Skeletal muscle cell (primary cell): ENCODE measurements at places on chromosomes 6 and 20.

DNA sequence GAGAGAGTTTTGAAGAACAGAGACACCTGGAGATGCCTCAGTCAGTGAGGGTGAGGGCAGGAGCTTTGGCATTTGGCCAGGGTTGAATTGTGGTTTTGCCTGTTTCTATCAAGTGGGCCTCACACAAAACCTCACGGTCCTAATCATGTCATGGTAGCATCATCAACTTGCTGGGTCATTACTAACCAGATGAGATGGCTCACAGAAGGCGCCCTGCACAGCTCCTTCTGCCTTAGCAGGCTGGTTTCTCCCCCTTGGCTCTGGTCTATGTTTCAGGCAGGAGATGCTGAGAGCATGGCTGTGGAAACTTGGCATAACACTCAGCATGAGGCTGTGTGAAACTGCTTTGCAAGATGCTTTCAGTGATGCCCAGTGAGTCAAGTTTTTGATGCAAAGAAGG is 99.3 kb downstream of the LRRC1 start:
- DNase-seq: no peak

DNA sequence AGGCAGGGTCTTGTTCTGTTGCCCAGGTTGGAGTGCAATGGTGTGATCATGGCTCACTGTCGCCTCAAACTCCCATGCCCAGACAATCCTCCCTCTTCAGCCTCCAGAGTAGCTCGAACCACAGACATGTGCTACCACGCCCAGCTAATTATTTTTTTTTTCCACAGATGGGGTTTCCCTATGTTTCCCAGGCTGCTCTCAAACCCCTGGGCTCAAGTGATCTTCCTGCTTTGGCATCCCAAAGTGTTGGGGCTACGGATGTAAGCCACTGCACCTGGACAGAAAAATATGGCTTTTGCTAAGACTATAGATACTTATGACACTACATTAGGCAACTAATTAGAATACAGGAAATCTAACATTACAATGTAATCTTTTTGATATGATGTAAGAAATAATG is 17.9 kb downstream of the RNF24 start:
- no peak for DNase-seq

GRCh38 chr20:56631990-56632327 is 2.9 kb downstream of the TFAP2C start:
- no peak for DNase-seq

DNA sequence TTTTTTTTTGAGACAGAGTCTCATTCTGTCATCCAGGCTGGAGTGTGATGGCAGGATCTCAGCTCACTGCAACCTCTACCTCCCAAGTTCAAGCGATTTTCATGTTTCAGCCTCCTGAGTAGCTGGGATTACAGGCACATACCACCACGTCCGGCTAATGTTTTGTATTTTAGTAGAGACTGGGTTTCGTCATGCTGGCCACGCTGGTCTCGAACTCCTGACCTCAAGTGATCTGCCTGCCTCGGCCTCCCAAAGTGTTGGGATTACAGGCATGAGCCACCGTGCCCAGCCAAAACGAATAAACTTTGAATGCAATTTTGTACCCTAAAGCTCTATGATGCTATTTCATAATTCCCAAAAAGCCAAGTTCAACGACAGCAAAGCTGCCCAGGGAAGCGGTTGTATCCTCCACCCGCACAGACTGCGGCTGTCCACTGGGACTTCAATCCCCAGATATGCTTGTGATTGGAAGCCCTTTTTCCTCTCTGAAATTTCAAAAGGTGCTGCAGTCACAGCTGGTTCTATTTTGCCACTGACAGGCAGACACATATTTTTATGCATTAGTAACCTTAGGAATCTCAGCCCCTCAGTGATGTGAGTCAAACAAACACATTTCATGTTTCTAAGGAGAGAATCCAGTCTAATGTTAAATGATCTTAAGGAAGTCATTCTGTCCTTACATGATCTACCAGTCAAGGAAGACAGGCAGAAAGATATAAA is 8.7 kb upstream of the RAMACL start:
- DNase-seq: peak; percentile 73

DNA sequence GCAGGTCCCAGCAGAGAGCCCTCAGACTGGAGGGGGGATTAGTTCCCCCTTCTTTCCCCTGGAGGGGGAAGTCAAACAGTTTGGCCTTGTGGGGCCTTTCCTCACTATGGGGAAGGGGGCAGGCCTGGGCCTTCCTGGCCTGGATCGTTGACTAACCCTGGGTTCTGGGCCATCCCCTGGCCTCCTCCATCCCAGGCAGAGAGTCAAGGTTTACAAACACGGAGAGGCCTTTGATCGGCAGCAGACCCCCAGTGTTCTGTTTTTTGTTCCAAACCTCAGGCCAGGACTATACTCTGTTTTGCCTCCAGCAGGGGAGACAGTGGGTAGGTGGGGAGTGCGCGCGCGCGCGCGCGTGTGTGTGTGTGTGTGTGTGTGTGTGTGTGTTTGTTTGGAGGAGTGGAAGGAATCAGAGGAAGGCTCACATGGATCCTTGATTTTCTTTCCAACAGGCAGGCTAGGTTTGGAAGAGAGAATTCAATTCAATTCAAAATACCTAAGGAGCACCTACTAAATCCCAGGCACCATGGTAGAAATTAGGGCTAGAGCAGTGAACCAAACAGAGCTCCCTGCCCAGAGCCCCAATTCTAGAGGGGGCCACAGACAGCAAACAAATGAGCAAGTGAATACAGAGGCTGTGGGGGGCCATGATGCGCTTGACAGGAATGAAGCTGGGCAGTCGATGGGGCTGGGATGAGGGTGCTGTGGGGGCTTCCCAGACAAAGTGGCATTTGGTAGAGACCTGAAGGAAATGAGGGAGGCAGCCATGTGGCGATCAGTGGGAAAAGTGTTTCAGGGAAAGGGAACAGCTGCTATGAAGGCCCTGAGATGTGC is 14.8 kb downstream of the TP53RK start:
- no peak for DNase-seq

DNA sequence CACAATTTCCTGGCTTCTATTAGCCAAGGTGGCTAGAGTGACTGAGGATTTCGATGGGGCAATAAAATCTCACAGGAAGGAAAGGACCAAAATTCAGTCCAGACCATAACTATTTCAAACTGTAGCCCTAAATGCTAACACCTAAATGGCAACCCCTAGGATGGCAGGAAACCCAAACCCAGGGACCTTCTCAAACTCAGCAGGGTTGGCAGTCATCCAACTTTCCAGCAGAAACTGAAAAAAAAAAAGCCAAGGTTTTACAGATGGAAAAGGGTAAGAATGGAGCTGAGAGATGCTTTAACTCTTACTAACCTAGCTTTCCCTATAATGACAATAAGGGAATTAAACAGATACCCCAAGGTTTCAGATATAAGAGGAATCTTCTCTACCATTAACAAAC is 10.5 kb downstream of the IBTK start:
- DNase-seq: no peak

DNA sequence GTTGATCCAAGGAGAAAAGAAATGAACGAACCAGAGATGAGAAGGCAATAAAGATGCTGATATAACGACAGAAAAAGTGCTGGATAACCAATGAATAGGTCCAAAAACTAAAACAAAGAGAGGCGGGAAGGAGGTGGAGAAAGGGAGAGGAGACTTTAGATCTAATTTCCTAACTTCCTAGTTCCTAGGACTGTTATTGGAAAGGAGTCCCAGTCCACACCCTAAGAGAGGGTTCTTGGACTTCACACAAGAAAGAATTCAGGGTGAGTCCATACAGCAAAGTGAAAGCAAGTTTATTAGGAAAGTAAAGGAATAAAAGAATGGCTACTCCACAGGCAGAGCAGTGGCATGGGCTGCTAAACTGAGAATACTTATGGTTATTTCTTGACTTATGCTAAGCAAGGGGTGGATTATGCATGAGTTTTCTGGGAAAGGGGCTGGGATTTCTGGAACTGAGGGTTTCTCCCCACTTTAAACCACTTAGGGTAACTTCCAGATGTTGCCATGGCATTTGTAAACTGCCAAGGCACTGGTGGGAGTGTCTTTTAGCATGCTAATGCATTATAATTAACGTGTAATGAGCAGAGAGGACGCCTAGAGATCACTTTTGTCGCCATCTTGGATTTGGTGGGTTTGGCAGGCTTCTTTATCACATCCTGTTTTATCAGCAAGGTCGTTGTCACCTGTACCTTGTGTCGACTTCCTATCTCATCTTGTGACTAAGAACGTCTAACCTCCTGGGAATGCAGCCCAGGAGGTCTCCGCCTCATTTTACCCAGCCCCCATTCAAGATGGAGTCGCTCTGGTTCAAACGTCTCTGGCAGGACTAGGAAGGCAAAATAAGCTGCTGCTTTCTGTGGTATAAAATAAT is 60.9 kb upstream of the RBM24 start:
- DNase-seq: no peak

GRCh38 chr6:154268486-154268885 is 88.1 kb downstream of the IPCEF1 start:
- no peak for DNase-seq

- DNase-seq: peak; percentile 7
Observed at GRCh38 chr6:163132050-163132750, 282.3 kb upstream of the QKI start.

DNA sequence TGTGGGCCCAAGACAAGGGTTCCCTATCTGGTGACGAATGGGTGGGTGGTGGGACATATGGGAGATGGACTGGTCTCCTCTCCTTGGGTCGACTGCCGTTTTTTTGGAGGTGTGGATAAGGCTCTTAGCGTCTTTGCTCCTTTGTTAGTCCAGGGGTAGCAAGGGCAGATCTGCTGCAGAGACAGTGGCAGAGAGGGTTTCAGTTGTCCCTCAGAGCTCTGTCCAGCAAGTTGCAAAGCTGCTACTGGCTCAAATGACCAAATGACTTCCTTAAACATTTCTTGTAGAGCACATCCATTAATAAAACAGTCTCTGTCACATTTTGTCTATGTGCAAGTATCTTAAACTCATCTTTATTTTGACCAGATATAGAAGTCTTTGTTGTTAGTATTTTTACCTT is 508.0 kb upstream of the ADGRB3 start:
- no peak for DNase-seq
